ENCODE measurements at places on chromosomes 6 and 20. TPM values are rescaled to one million over a fixed set of nuclear protein-coding genes. Genes with fewer than 3 reads are reported as not detected.

GABRR1 gene
- not detected for total RNA-seq

MRAP2 gene
- 7.4 TPM for total RNA-seq

FLRT3 gene
- 0.04 TPM for total RNA-seq

MUC21 gene
- total RNA-seq: not detected

RSPO3 gene
- total RNA-seq: not detected

OXT gene
- not detected for total RNA-seq

DNA sequence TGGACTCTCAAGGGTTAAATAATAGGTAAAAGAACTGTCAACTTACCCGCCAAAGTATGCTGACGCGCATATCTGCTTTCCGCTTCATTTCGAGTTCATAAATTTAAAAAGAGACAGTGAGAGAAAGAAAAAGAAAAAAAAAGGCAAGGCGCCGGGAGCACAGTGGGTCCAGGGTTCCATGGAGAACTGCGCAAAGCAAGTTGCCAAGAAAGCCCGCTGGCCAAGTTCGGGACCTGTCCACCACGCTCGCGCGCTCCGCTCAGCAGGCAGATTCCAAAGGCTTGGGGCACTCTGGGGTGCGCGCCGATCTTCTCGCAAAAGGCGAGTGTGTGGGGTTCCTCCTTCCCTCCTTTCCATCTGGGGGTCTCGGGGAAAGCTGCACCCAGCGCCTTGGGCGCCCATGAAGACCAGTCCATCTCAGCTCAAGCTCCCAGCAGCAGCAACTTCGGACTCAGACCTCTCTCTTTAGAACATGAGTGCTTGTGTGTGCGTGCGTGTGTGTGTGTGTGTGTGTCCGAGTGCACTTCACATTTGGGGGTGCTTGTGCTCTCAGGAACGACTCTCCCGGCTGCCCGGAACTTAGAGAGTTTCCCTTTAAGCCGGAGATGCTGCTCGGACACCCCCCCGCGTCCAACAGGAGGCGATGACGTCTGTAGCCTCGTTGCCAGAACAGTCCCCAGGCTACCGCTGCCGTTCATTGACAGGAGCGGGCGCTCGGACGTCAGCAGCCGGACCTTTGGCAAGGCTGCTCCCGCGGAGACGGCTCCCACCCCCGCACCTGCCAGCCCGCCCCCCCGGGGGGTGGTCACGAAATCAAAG, 180.0 kb downstream of the TBXT start:
- DNase-seq: peak; percentile 8
